ENCODE measurements at places on chromosomes 16 and 17.

DNA sequence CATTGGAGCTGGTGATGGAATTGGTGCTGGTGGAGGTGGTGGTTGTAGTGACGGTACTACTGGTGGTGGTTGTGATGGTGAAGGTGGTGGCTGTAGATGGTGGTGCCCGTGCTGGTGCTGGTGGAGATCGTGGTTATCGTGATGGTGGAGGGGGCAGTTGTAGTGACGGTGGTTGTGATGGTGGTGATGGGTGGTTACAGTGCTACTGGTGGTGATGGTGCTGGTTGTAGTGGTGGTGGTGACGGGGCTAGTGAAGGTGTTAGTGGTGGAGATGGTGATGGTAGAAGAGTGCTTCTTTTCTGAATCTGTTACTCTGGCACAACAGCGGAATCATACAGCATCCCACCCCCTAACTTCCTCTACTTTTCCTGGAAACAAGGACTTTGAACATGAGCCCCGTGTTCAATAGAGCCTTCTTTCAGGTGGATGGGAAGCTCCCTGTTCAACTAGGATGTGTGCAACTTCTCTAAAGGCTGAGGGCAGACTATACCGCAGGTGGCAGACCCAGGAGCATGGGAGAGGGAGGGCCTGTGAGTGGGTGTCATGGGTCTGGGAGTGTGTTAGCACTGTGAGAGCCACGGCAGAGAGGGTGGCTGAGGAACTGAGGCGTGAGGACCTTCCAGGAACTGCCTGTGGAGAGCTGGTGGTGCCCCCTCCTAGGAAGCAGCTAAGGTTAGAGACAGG is 8.2 kb downstream of the TBX21 start:
- DNase-seq, result no peak

GRCh38 chr17:5225668-5226457 is 8.8 kb downstream of the SCIMP start:
- DNase-seq, result no peak

DNA sequence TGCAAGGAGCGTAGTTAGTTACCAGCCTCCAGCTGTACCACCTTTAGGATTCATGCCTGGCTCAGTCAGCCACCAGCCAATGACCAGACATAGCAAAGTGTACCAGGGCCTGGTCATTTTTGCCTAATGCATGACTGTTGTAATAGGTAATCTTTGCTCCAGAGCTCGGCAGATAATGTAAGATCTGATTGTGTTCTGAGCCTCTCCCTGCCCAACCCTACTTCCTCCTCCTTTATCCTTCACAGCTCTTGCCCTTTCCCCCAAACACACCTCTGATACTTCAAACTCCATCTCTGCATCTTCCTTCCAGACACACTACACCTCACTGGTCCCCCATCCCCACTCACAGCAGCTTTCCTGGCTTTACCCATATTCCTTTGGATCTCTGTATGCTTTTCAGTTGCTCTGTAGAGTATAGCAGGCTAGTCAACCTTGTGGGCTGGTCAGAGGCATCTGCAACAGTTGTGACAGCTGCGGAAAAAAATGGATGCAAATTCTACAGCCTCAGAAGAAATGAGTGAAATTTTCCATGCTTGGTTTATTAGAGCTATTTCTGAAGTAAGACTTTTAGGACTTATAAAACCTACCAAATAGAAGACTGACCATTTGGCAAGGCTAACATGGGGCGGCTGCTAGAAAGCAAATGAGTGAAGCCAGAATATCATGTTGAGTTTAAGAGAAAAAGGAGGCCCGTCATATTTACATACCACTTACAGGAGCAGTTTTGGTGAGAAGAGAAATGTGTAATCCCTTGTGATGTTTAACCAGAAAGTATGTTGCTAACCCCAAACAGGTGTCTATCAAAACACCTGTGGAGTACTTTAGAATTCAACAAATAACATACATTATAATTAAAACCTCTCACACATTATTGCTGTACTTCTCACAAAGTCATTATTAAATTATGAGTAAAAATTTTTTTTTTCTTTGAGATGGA is 19.9 kb upstream of the C16orf87 start:
- DNase-seq, result no peak

DNA sequence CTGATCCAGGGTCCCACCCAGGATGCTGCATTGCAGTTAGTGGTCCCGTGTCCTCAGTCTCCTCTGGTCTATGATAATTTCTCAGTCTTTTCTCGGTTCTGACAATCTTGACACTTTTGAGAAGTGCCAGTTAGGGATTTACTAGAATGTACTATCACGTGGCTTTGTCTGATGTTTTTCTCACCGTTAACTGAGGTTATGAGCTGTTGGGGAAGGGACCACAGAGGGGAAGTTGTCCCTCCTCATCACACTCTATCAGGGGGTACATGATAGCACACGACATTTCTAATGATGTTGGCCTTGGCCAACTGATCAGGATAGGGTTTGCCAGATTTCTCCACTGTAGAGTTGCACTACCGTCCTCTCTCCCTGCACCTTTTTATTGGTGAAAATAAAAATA is 250.9 kb upstream of the SDK2 start:
- DNase-seq, result no peak

- peak; percentile 31 for DNase-seq
Observed at GRCh38 chr17:68011199-68011665, 15.0 kb upstream of the C17orf58 start.

DNA sequence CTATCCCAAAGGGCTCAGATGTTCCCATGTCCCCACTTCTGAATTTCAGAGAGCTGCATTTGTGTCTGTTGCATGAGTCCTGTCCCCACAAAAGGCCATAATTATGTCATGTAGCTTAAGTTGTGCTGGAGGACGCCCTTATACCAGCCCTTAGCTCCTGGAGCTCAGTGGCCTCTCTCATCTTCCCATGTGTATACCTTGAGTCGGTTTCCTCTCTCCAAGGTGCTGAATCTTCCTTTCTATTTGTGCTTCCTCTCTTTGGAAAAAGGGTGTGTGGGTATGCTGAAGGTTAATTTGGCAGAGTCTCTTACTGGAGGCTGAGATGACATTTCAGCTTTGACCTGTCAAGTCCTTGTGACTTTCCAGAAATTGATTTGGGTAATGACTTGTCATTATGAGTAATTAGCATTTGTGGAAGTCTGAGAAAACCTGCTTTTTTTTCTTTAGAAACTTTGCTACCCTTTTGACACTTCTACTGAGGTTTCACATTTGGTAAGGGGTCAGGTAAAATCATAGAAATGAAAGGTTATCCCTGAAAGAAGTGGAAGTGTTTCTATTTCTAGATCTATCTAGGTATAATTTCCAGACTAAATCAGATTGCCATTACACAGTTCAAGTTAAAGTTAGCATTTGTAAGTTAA is 185.4 kb downstream of the ABCC12 start:
- DNase-seq, result no peak

- no peak for DNase-seq
Observed at GRCh38 chr16:69890114-69890891, 60.8 kb upstream of the CLEC18A start.

DNA sequence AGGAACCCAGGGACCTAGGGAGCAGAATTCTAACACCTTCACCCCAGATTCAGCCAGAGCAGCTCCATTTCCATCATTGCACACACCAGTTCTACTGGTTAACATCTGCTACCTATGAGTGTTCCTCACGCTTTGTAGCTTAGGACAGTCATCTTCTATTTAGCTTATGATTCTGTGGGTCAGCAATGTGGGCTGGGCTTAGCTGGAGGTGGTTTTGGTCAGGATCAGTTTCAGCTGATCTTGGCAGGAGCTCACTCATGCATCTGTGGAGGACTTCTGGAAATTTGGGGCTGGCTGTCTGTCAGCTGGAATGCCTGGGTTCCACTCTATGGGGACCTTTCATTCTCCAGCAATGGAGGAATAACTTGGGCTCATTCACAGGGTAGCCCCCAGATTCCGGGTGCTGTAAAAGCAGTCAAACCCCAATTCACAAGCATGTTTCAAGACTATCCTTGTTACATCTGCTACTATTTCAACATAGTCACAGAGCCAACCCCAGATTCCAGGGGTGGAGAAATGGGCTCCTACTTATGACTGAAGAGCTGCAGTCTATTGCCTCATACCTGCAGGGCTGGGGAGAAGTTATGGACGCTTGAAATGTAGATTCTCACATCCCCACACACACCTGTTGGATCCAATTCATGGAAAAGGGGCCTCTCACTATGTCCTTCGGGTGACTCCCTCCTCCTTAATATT is 3.4 kb upstream of the HP start:
- DNase-seq, result no peak

- no peak for DNase-seq
Observed at GRCh38 chr16:85541619-85541979, 71.5 kb upstream of the GSE1 start.

DNA sequence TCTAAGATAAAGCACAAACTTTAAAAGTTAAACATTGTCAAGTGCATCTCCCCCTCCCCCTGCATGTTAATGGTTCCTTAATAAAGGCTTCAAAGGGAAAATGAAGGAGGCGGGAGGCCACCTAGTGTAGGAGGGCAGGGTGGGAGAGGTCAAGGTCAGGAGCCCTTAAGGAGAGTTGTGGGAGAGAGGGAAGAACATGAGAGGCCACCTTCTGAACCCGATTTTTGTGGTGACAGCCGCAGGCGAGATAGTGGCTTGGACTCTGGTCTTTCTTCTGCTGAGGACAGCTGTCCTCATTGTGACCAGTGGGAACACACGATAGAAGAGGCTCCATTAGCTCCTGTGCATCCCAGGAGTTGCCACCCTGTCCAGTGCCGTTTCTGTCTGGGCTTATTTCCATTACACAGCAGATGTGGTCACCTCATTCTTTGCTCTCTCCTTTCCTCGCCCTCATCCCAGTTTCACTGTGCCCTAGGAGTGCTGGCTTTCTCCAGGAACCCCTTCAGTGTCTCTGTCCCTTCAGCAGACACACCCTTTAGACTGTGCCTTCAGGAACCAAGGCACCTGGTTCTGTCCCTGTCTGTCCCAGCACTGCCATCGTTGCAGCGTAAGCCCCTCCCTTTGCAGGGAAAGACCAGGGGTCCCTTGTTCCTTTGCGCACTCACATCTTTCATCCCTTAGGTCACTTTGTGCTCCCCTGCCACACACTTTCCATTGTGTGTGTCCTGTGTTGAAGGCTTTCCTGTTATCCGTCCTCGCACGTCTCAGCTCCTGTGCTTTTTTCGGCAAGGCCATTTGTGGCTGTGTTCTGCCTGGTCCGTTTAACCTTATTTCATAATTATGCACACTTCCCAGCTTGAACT is 7.5 kb downstream of the SEC14L1 start:
- DNase-seq, result no peak

DNA sequence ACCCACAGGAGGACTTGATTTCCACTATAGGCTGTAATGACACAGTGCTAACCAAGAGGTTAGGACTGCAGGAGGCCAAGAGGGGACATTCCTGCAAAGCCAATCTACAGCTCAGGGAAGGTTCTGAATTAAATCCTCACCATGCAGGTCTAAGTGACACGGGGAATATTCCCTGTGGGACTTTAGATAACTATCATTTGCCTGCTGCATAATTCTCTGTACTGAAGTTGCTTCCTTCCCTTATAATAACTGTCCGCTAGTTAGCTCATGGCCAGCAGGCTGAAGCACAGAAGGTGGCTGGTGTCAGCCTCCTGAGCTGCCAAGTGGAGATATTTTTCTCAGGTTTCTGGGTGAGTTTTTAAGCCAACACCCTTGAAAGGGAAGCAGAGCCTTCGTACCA is 74.6 kb upstream of the SOX9 start:
- DNase-seq, result no peak

DNA sequence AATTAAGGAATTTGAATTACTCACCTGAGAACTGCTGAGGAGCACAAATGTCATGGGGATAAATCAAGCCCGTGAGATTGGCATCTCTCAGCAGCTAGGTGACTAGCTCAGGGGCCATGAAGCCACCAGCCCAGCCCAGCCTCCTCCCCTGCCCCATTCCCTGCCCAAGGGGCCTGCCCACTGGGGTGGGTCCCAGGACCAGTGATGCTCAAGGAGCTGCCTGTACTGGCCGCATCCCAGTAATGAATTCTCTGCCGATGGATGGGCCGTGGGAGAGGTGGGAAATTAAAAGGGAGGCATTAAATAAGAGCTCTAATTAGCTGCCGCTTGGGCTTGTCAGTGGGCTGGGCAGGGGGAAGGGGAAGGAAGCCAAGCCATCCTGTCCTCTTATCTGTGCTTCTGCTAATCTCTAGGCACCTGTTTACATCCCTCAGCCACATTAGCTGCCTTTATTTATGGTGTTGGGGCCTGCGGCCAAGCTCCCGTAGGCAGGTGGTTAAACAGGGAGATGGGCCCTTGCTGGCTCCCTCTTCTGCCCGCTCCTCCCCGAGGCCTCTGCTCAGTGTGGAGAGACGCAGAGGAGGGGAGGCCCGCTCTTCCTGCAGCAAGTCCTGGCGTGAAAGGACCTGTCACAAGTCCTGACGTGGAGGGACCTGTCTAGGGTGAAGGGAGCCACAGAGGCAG is 48.8 kb downstream of the PIPOX start:
- DNase-seq, result no peak

DNA sequence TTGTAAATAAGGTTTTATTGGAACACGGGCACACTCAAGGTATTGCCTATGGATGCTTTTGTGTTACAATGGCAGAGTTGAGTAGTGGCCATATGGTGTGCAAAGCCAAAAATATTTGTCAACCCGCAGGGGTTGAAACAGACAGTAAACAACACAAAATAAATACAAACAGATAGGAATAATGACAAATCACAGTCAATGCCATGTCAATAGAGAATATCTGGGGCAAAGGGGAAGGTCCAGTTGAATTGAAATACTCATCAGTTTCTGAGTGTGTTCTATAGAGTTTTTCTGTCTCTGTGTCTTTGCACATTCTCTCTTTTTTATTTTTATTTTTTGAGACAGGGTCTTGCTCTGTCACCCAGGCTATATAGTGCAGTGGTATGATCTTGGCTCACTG is 37.5 kb downstream of the PITPNC1 start:
- no peak for DNase-seq

DNA sequence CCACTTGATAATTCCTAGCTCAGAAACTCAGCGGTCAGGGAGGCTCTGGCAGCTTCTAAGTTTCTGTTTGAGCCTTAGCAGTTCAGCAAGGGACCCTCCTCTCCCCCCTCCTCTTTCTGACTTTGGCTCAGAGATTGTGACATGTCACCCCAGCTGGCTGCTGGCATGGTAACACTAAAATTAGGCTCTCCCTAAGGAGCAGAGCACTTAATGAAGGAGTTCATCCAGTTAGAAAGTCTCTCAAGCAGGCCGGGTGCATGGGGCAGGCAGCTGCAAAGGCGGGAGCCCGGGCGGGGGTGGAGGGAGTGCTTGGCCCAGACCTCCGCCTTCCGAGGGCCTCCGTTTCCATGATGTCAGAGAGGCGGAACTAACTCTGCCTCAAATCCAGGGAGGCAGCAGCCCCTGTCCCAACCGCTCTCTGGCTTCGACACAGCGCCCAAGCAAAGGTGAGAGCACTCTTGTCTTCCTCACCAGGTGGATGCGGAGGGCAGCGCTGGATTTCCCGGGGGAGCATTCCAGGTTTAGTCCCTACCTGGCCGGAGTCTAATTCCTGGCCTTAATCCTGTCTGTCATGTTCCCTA is 128.0 kb upstream of the PLCG2 start:
- DNase-seq, result no peak

DNA sequence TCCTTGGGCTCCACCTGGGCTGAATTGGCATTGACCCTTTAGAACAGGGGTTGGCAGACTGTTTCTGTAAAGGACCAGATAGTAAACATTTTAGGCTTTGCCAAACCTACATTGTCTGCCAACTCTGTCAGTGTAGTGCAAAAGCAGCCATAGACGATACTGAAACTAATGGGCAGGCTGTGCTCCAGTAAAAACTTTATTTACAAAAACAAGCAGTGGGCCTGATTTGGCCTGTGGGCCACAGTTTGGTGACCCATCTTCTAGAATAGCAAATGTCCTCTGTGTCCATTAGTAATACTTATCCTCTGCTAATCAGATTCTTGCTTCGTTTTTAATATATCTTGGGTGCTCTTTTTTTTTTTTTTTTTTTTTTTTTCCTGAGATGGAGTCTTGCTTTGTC is 6.2 kb downstream of the UTP4 start:
- DNase-seq, result no peak

GRCh38 chr16:9683677-9684076 is 498.6 kb downstream of the GRIN2A start:
- DNase-seq, result no peak

All from stimulated activated CD8-positive, alpha-beta memory T cell treated with anti-CD3 and anti-CD28 coated beads, Interleukin-2, amount 100 ng/mL, for 1 hour (primary cell).